Hindlimb muscle (tissue), 1 donor: ENCODE measurements at places on chromosomes 7 and 10. TPM values are rescaled to one million over a fixed set of nuclear protein-coding genes. Genes with fewer than 3 reads are reported as not detected.

- no peak for DNase-seq
Observed at GRCh38 chr7:9958486-9958885, 1015.2 kb upstream of the PHF14 start.

GRCh38 chr7:100543586-100543985, 4.6 kb downstream of the AGFG2 start:
- DNase-seq = no peak

GRM8 gene
- 1.1 TPM for polyA plus RNA-seq

- DNase-seq = no peak
Observed at GRCh38 chr7:102967798-102968197, 55.0 kb downstream of the LRRC17 start.

DNA sequence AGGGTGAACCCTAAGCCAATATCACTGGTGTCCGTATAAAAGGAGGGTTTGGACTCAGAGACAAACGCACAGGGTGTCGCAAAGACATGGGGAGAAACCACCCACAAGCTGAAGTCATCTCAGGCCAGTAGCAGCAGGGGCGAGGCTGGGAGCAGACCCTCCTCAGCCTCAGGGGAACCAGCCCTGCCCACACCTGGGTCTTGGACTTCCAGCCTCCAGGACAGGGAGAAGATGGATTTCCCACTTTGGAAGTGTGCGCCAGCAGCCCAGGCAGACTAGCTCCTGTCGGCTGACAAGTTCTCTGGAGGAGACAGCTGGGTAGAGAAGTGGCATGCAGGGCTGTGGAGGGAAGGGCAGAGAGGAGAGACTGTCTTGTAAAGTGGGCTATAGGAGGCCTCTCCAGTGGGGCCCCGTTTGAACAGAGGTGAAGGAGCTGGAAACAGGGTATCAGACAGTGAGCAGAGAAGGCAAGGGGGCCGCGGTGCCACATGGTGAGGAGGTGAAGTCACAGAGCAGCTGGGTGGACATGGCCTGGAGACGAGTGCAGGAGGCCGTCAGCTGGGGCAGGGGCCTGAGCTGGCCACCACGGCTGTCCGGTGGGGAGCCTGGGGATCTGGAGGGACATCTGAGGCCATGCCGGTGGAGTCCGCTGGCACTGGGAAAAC, 475.6 kb downstream of the PTPRN2 start:
- no peak for DNase-seq

SYT15 gene
- 4.4 TPM for polyA plus RNA-seq

CLCN1 gene
- polyA plus RNA-seq = 2.5 TPM

PTPRN2 gene
- 2.0 TPM for polyA plus RNA-seq

DNA sequence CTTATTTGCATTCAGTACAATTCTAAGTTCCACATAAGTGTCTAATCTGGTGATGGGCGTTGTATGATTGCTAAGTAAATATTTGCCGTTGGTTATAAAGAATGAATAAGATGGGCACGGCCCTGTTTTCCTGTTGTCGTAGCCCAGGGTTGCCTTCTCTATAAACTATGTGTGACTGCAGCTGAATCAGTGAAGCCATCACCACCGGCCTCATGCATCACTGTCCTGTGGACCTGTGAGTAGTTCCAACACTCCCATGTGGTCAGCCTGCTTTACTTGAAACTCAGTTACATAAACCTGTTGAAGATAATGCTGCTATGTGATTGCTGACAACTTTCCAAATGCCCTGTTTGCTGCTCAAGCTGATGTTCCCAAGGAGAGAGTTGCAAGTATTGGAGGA, 21.6 kb upstream of the KLF6 start:
- no peak for DNase-seq

ESYT2 gene
- 31.7 TPM for polyA plus RNA-seq

DNA sequence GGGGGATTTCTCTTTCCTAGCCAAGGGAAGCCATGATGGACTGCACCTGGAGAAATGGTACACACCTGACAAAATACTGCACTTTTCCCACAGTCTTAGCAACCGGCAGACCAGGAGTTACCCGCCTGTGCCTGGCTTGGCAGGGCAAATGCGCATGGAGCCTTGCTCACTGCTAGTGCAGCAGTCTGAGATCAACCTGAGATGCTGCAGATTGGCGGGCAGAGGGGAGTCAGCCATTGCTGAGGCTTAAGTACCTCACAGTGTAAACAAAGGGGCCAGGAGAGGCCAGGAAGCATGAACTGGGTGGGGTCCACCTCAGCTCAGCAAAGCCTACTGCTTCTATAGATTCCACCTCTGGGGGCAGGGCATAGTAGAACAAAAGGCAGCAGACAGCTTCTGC, 49.4 kb downstream of the OR13A1 start:
- no peak for DNase-seq

DNA sequence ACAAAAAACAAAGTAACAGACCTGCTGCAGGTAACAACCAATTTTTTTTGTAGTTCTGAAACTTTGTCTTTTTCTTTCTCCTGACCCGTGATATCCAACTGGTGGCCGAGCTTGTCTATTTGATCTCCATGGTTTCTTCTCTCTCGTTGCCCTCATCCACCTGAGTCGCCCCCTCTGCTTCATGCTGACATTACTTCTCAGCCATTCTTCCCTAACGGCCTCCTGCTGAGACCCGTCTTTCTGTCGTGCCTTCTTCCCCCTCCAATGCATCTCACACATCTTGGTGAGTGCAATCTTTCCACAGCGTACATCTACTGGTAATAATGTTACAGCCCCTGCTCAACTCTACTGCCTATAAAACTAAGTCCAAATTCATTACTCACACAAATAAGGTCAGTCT, 352.9 kb downstream of the RNLS start:
- DNase-seq = no peak

SLC18A3 gene
- not detected for polyA plus RNA-seq

- DNase-seq = no peak
Observed at GRCh38 chr7:158573310-158573709, 14.3 kb downstream of the PTPRN2 start.

C7orf33 gene
- 1.5 TPM for polyA plus RNA-seq

GRCh38 chr10:22251751-22252223, 34.0 kb upstream of the EBLN1 start:
- DNase-seq = peak; percentile 76

DNA sequence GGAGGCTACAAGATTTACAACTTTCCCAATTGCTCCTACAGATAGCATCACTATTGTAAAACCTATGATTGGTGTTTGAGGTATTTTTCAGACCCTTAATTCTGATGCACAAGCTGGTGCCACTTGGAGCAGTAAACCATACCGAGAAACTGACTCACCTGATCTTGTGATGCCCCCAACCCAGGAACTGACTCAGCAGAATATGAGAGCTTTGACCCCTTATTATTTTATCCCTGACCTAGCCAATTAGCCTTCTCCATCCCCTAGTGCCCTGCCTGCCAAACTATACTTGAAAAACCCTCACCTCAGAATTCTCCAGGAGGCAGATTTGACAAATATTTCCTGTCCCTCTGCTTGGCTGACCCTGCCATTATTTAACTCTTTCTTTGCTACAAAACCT, 585.9 kb upstream of the GHITM start:
- DNase-seq = no peak

- DNase-seq = peak; percentile 77
Observed at GRCh38 chr7:94301024-94301586, 93.6 kb upstream of the COL1A2 start.

DNA sequence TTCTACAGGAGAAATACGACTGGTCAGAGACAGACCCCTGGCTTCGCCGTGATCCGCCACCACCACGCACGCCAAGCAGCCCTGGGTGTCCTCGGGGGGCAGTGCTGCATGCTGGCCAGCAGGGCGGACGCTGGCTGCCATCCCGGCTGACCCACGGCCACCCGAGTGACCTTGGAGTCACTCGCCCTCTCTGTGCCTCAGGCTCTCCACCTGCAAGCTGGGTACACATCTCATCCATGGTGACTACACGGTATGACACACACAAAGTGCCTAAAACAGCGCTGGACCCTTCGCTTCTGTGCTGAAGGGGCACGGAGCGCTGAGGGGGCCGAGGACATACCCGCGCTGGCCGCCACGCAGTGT, 62.0 kb upstream of the RNF32 start:
- no peak for DNase-seq

DNA sequence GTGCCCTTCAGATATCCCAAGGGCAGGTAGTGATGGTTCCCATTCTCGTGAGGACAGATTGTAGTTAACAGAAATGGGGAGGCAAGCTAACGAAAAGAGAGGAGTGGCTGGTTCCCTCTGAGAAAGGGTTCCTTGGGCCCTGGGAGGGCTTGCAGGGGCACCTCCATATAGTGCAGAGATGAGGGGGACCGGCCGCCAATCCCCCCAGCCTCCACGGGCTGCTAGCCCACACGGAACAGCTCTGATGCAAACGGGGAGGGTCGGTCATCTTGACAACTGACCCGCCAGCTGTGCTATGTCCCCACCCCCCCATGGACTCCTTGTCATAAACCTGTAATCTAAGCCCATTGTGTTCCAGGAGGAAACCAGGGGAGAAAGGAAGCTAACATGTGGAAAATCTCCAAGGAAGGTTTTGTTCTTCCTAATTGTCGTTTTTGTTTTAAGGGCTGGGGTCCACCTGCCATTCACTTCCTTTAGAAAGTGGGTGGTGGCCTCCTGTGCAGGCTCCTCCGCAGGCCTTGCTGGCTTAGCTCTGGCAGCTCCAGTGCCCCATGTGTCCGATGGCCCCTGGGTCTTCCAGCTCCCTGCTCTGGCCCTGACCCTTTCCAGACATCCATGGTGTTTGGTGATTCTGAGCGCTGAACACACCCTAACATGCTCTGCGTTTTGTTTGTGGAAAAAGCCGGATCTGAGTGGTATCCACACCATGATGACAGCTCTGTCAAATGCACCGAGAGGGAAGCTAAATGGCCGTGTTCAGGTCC, 15.9 kb downstream of the ADCY1 start:
- DNase-seq = no peak

DNA sequence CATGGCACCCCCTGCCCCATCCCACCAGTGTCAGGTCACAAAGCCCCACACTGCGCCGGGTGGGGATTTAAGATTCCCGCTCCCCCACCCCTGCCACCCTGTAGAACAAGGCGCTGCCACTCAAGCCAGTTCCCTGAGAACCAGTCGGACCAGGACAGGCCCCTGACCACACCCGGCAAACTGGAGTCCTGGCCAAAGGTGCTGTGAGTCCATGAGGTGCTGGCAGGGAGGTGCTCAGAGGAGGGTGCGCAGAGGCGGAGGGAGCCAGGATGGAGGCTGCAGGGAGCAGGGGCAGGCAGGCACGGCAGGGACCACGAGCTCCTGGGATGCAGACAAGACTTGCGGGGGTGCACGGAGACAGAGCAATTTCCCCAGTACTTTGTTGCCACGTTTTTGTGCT, 19.7 kb upstream of the GDI2 start:
- no peak for DNase-seq

GRCh38 chr10:14173706-14174594, 156.8 kb downstream of the FRMD4A start:
- DNase-seq = peak; percentile 31

GRCh38 chr7:46288861-46289260, 367.8 kb upstream of the IGFBP3 start:
- DNase-seq = no peak

- DNase-seq = no peak
Observed at GRCh38 chr7:47521011-47521795, 60.7 kb downstream of the TNS3 start.

DNA sequence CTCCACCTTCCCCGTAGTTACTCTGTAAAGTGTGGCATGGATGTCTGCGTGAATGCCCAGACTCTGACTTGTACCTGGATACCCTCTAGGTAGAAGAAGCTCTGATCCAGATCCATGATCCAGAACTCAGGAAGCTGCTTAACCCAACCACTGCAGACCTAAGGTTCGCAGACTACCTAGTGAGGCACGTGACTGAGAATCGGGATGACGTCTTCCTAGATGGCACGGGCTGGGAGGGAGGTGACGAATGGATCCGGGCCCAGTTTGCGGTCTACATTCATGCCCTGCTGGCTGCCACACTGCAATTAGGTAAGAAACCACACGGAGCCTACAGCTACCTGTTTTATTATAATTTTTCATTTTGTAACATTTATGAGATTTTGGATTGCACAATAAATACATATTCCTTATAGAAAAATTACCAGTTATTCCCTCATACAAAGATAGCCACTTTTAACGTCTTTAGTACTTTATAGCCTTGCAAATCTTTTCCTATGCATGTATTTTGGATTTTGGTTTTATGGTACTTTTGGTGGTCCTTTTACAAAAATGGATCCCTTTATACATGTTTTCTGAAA, 77.9 kb downstream of the AVL9 start:
- DNase-seq = no peak

DNA sequence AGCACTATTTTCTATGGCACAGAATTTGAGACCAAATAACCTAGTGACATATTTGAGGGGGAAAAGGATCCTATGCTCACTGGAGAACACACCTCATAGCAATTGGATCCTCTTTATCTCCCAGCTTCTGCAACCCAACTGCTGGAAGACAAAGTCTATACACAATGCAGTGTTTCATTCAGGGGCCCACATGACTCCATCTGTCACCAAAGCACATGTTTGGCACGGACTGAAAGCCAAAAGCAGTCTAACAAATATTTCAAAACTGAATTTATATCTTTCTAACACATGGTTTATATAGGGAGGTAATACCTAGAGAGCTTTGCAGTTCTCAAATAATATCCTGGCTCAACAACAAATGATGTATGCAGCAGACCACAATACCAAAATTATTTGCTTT, 39.2 kb downstream of the ADAM12 start:
- no peak for DNase-seq

- peak; percentile 52 for DNase-seq
Observed at GRCh38 chr7:40329601-40330153, 194.9 kb downstream of the SUGCT start.

ATG9B gene
- 0.72 TPM for polyA plus RNA-seq
